K562 (cell line): ENCODE measurements at places on chromosomes 13 and 19.

DNA sequence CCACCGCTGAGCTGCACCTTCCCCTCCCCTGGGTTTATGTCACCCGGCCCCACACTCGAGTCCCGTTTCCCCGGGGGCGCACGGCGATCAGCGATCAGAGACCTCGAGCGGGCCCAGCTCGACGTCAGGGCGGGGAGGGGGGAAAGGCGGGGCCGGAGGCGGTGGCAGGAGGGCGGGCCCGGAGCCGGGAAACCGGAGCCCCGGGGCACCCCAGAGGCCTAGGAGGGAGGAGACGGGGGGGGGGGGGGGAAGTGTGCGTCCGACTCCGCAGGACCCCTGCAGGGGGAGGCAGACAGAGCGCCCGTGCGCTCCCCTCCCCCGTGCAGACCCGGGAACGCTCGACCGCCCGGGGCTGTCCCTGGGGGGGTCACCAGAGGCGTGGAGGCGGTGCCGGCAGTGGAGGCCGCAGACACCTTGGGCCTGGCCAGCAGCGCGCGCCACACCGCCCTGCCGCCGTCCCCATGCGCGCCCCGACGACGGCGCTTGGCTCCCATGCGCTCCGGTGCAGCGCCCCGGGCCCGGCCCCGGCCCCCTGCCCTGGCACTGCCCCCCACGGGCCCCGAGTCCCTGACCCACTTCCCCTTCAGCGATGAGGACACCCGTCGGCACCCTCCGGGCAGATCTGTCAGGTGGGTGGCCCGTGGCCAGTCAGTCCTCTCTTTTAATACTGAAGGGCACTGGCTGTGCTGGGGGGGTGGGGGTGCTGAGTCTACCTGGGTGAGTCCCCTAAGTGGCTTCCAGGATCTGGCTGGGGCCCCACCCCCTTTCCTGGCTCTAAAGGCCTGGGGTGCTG lies 11.8 kb downstream of the PDE4A start:
- DNase-seq: peak; percentile 88

GRCh38 chr13:45538382-45538781 lies 73.6 kb downstream of the COG3 start:
- no peak for DNase-seq

- no peak for DNase-seq
Observed at GRCh38 chr13:88764103-88764502, 1092.9 kb downstream of the SLITRK5 start.

GRCh38 chr19:34734537-34735103 lies 577 bp downstream of the ZNF181 start:
- DNase-seq: peak; percentile 20

DNA sequence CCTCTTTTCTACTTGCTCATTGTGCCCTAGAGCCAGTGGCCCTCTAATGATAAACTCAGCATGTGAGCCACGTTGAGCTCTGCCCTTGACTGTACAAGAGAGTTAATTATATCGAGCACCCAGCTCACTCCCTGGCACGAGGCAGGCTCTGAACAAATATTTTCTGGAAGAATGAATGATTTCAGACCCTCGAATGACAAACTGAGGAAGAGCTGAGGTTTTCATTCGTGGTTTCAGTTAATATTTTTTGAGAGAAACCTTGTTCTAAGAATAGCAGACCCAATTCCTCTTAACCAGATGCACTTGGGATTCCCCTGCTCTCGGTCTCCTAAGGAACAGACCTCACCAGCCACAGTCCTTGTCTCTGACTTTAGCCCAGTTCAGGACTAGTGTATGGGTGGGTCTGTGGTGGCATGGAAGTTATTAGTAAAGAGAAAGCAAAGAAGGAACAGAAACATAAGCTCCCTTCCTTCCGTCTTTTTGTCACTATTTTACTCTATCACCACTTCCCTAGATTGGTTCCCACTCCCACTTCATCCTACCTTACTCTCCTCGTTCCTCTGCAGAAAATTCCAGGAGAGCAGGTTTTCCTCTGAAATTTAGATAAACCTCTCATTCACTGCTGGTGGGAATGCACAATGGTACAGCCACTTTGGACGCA lies 22.1 kb upstream of the WDFY2 start:
- no peak for DNase-seq

DNA sequence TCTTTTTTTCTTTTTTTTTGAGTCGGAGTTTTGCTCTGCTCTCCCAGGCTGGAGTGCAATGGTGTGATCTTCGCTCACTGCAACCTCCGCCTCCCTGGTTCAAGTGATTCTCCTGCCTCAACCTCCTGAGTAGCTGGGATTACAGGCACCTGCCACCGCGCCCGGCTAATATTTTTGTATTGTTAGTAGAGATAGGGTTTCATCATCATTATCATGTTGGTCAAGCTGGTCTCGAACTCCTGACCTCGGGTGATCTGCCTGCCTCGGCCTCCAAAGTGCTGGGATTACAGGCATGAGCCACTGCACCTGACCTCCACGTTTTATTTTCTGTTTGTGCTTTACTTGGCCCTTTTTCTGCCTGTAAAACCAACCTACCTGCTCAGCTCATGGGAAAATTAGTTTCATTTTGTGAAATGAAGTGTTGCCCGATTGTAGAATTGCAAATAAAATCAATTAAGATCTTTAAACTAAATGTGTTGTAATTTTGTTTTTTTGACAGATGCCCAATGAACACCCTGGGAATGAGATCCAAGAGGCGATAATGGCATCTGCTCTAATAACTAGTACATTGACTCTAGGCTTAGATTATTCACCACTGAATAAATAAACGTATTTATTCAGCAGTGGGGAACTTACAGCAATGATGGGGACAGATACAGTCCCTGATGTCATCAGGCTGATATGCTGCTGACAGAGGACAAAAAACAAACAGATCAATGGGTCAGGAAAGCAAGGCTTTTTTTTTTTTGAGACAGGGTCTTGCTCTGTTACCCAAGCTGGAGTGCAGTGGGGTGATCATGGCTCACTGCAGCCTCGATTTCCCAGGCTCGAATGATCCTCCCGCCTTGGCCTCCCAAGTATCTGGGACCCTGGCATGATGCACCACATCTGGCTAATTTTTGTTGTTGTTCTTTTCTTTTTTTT lies 2.2 kb upstream of the RAB11B start:
- DNase-seq: no peak

GRCh38 chr13:109454167-109454917 lies 332.0 kb downstream of the IRS2 start:
- no peak for DNase-seq

DNA sequence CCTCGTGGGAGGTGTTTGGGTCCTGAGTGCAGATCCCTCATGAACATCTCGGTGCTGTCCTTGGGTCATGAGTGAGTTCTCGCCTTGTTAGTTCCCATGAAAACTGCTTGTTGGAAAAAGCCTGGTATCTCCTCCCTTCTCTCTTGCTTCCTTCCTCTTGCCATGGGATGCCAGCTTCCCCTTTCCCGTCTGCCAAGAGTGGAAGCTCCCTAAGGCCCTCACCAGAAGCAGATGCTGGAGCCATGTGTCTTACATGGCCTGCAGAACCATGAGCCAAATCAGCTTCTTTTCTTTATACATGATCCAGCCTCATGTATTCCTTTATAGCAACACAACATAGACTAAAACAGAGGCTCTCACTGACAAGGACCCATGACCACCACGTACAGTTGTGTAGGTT lies 8.2 kb downstream of the ADGRE2 start:
- no peak for DNase-seq

DNA sequence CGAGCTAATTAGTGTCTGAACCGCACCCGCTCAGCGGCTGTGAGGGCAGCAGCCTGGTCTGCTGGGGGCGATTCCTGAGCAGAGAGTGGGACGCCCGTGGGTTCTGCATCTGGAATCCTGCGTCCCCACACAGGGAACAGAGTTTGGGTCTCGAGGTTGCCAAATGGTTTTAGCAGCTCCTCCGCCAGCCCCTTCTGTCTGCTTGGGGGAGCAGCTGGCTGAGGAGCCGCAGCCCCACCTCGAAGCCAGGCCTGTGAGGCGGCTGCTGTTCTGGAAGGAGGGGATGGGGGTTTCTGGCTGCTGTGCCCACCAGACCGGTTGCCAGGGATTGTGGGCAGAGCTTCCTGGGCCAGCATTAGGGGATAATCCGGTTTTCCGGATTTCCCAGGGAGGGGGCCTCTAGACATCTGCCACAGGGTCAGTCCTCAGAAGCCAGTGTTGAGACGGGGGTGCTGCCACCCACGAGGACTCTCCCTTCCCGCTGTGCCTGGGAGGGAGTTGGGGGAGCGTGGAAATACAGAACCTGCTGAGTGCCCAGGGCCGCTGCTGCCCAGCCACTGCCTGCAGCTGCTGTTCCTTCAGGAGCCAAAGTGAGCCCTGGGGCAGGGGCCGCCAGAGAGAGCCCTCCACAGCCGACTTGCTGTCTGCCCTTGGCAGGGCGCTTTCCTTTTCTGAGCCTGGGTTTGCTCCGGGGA lies 2.0 kb downstream of the CDC34 start:
- DNase-seq: peak; percentile 13

DNA sequence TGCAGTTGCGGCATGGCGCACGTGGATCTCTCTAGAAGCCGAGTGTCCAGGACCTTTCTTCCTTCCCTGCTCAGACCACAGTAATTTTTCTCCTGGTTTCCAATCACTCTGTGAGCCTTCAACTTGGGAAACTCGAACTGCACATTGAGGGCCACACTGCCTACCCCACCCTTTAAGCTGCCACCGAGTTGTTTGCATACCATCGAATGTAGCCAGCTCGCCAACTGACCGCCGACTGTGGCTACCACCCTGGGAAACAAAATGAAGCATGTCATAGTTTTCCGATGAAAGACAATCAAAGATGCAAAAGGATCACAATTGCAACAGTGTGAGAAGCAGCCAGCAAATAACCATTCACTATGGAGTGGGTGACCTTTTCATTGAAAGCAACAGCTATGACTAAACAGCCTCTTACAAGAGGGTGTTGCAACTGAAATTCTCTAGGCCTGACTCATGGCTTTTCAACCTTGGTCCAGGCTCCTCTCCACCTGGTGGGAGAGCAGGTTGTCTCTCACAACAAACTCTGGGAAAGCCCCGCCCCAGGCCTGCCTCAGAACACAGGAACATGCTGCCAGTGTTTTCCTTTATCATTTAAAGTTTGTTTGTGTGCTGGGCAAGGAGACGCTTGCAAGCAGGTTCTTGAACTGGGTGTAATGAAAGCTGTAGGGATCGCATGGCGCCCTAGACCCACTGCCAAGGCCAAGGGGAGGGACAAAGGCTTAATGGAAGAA lies 141.7 kb upstream of the SERP2 start:
- no peak for DNase-seq
